ENCODE measurements at places on chromosomes 5 and 9.

GRCh38 chr9:20135119-20135697, 346.4 kb upstream of the SLC24A2 start:
- no peak for DNase-seq

DNA sequence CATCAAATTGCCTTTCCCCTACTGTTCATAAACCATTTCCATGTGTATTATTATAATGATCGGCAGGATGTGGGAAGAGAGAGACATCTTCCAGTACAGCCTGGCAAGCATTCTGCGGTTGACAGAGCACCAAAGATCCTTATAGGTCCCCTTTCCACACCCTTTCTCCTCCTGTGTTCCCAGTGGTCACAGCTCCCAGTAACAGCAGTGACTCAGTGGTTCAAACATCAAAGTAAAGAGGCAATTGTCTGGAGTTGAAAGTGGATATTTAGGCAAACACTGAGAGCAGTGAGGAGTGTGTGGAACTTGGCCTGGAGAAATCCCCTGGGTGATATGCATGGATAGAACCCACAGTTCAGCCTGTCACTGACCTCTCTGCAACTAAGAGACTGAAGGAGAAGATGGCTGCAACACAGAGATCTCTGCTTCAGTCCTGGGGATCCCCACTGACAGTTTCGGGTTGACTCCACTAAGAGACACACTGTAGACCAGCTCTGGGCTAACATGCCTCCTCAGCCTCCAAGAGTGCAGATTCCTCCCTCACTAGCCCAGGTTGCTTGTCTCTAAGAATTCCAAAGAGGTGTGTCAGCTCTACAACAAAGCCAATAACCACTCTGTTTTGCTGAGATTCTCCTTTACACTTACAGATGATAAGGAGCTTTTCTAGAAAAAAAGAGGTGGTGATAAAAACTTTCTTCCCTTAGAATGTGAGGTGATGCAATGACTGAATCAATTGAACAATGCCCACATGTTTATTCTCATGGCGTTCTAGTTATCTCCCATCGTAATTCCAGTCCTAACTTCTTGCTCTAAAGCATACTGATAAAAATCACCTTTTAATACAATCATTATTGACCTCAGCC, 94.4 kb upstream of the IL6ST start:
- DNase-seq: no peak

DNA sequence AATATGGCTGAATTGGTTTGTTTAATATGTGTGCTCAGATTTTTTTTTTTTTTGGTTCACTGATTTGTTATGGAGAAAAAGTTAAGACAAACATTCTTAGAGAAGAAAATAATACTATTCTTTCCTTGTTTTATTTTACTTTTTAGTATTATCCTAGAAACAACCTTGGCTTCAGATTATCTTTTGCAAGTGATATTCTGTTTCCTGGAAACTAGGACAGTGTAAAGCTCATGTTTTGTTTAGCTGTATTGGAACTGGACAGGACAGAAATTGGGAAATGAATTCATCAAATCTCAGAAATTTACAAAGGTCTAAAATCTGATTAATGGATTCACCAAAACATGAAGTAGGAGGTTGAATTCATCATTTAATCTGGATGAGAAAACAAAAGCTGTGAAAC, 130.5 kb downstream of the FBXL7 start:
- no peak for DNase-seq

- no peak for DNase-seq
These were observed 152.4 kb upstream of the PHYKPL start for GRCh38 chr5:178384816-178385495.

GRCh38 chr9:37445832-37446231, 19.4 kb downstream of the ZBTB5 start:
- no peak for DNase-seq

DNA sequence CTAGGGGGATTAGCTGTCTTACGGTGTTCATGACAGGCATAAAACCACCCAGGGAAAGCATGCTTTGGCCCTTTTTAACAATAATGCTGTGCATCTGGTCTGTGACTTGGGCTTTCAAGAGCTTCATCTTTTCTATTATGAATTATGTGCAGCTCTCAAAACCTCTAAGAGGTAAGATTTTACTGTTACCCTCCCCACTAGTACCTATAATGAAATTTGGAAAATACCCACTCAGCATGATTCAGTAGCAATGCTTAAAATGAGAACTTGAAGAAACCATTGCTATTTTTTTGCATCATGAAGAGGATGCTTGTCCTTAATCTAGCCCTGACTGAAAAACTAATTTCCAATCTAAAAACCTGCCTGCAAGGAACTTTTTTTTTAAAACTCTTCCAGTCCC, 5.8 kb upstream of the LHFPL2 start:
- DNase-seq: no peak

GRCh38 chr9:107585465-107585864, 95.9 kb upstream of the KLF4 start:
- no peak for DNase-seq

GRCh38 chr9:72597181-72597517, 75.7 kb downstream of the TMC1 start:
- DNase-seq: no peak

- no peak for DNase-seq
These were observed 189.7 kb downstream of the MEF2C start for GRCh38 chr5:88693071-88693932.

GRCh38 chr5:60257596-60258271, 364.2 kb upstream of the PDE4D start:
- DNase-seq: no peak

GRCh38 chr5:128413356-128413755, 124.7 kb downstream of the FBN2 start:
- DNase-seq: no peak
